ENCODE measurements at places on chromosomes 2 and 18.
A peak's percentile ranks its signal among the peaks of the same experiment; 100 is the strongest.

DNA sequence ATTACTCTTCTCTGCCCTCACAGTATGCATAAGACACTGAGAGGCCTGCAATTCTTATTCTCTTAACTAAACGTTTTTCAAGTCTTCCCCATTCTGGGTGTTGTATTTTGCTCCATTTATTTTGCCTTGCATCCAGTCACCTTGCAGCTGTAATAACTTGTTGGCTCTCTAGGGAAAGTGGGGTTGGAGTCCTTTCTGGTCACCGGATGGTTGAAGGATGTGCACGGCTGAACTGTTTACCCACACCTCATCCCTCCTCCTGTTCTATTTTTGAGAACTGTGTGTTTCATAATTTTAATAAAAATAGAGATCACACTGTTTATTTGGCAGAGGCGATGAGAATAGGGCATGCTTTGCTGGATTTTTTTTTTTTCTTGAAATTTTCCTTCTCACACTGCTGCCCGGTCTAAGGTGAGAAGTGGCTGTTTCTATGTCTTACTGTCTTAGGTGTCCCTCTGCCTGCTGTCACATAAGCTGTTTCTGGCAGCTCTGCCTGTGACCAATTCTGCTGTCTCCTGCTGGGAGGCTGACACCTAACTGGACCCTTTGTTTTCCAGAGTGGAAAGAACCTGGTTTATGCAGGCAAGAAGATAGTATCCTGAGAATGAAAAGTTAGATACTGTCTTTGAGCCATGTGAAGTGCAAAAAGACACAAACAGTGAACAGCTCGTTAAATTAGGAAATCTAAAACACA is 342.6 kb downstream of the DPP10 start:
- DNase-seq, result no peak

GRCh38 chr18:75635096-75635495 is 207.6 kb upstream of the SMIM21 start:
- no peak for DNase-seq

GRCh38 chr2:10407432-10407831 is 40.7 kb downstream of the ODC1 start:
- no peak for DNase-seq

DNA sequence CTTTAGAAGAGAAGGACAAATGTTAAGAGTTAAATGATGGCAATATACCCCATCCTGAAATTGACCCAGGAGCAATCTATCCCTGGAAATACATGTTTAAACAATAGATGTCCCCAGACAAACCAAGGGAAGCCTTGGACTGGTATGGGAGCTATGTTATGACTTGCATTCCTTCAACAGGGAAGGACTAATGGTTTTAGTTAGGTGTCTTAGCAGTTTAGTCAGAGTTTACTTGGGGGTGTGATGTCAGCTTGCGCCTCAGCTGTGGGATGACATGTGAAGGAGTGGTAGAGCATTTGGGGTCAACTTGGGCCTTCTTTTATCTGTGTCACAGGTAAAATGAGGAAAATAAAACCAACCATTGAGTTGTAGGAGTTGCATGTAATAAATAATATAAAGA is 36.8 kb downstream of the SPC25 start:
- no peak for DNase-seq

DNA sequence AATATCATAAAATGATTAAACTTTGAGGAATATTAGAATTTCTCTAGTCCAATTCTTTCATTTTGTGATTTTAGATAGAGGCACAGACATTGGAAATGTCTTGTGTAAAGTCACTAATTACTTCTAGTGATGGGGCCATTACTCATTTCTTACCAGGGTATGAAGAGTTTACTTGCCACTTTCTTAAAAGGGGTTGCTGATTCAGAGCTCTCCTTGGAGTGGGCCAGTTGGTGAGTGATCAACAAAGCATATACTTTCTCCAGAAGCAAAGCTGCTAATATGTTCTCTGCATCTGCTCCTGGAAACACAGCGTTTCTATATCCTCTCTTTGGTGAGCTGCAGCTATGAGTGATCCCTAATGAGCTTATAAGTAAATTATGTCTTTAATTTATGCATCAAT is 408.9 kb upstream of the LRATD1 start:
- DNase-seq, result no peak

- DNase-seq, result no peak
Measured at GRCh38 chr2:102703748-102704147, 58.1 kb upstream of the TMEM182 start.

DNA sequence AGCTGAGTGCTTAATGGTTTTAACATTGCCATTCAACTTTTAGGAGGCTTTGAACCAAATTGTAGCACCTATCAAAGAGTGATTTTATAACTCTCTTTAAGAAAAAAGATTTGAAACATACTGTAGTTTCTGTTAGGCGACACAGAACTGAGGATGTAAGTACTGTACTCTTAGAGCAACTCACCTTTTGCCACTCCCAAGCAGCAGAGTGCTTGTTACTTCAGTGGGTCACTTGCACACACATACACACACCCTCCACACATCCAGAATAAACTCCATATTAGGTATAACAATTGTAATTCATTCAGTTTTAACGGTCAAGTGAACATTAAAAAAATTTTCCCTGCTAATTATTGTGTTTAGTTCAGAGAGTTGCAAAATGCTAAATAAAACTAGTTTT is 118.3 kb downstream of the CAMKMT start:
- DNase-seq, result no peak

- DNase-seq, result no peak
Measured at GRCh38 chr2:110971811-110972210, 148.9 kb upstream of the BCL2L11 start.

GRCh38 chr2:161943011-161943410 is 131.0 kb downstream of the DPP4 start:
- DNase-seq, result no peak

- DNase-seq, result no peak
Measured at GRCh38 chr2:197828464-197829135, 24.2 kb downstream of the PLCL1 start.

- DNase-seq, result no peak
Measured at GRCh38 chr2:154570501-154570900, 128.0 kb upstream of the KCNJ3 start.

GRCh38 chr2:191056228-191056627 is 42.3 kb upstream of the STAT1 start:
- no peak for DNase-seq

DNA sequence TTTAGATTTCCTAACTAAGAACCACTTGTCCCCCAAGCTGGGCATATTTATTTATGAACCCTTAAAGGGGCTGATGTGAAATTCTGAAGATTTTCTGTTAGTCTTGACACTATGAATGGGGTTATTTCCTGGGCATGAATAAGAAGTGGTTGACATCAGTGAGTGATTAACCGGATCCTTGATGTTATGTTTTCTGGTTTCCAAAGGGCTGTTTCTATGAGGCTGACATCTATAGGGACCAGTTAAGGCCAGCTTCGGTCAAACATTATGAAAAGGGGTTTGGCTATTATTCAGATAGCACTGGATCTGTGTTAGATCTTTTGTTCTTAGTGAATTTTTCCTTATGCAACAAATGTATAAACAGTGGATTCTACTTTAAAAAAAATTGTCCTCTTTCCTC is 443.7 kb upstream of the SPRED2 start:
- no peak for DNase-seq

- peak; percentile 75 for DNase-seq
Measured at GRCh38 chr18:55781481-55781957, 193.5 kb upstream of the TCF4 start.

DNA sequence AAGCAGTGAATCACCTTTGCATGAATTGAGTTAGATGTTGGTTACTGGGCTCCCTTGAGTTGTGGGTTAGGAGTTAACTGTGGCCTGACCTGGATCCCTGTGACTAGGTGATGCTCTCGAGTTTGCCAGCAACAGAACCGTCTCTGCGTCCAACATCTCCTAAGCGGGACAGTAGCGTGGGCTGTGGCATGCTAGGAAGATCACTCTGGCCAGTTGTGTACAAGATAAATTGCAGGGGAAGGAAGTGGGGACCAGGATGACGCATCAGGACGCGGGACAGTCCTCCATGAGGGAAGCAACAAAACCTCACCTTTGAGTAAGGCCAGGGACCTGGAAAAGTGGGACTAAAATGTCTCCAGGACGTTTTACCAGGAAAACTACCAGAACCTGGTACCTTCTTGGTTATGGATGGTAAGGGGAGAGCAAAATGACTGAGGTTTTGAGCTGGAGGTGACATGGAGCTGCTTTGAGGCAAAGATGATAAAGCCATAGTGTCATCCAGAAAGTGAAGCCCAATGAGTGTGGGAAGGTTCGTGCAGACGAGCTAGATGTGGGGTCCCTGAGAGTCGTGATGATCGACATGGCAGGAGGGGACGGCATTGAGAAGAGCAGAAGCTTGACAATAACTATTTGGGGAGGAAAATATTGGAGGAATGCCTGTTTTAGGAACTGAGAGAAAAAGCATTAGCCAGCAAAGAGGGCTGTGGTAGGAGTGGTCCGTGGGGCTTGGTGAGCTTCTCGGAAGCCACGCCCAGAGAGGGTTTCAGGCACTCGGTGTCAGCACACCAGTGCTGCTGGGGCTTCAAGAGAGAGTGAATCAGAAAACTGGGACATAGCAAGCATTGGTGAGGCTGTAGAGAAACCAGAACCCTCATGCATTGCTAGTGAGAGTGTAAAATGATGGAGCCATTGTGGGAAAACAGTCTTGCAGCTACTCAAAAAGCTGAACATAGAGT is 95.1 kb downstream of the SMAD7 start:
- DNase-seq, result no peak

GRCh38 chr2:102103992-102104871 is 38.3 kb upstream of the IL1R1 start:
- peak; percentile 86 for DNase-seq

DNA sequence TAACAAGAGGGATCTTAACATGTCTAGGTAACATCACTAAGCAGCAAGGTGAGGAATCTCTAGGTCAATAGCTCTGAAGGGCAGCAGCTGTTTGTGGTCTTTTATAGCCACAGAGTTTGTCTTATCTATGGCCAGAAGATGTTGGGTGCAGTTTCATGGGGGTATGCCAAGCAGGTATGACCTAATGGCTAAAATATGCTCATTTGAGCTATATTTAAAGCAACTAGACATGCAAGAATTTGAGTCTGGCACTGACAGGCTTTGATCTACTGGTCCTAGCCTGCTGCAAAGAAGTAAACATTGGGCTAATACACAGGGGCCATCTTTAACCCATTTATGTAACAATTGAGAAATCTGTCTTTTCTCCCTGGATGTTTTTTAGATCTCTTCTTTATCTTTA is 13.9 kb upstream of the UGP2 start:
- DNase-seq, result peak; percentile 88

DNA sequence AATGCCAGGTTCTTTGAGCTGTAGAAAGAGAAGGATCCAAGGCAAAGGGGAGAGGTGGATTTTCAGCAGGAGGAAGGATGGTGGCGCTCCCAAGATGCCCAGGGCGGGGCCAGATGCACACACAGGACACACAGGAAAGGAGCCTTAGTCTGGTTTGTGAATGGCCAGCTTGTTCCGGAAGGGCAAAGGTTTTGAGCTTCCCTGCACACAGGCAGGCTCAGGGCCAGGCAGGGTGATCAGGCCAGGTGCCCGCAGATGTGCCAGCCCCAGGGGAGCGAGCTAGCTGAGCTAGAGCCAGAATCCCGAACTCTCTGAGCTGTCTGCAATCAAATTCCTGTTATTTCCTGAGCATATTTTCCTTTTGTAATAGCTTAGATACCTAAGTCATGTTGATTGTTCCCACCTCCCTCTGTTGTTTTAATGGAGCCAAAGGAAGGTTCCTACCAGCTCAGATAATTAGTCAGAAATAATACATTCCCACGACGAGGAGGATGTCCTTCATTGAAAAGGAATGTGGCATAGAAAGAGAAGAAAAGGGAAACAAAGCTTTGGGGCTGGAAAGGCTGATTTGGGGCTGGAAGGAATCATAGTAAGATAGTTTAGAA is 13.7 kb upstream of the OTOF start:
- no peak for DNase-seq

GRCh38 chr18:1892191-1892590 is 679.1 kb downstream of the METTL4 start:
- DNase-seq, result no peak
